ENCODE measurements at places on chromosomes 12 and 14.
A peak's percentile ranks its signal among the peaks of the same experiment; 100 is the strongest.

GRCh38 chr12:66190519-66191370 lies 1.7 kb downstream of the IRAK3 start:
- no peak for DNase-seq

DNA sequence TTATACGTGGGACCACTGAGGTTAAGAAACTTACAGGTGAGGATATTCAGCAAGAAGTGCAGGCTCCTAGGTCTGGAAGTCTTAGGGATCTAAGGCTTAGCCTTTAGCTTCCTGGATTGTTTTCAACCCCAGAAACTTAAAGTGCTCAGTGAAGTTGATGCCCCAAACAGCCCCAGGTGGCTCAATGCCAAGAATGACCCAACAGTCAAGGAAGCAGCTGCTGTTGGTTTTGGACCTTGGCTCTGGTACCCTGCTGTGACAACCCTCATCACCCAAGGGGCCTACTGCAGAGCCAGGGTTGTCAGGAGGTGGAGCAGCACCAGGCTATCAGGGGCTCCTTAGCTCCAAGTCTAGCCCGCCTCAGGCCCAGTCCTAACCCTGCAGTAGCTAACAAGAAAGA lies 36.8 kb downstream of the VDR start:
- no peak for DNase-seq

DNA sequence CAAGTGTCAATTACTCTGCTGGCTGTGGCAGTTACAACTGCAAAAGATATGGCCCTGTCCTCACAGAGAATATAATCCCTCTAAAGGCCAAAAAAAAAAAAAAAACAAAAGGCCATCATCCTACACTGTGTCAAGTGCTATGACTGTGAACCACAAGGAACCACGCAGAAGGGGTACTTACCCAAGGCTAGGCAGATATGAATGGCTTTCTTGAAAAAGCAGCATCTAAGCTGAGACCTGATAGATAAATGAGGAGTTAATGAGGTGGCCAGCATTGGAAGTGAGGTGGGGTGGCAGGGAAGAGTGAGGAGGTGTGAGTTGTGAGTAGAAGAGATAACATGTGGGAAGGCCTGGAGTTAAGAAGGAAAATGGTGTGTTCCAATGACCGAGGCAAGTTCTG lies 16.4 kb upstream of the IL22 start:
- DNase-seq: peak; percentile 72

- no peak for DNase-seq
Observed at GRCh38 chr12:114863911-114864310, 179.9 kb upstream of the TBX3 start.

DNA sequence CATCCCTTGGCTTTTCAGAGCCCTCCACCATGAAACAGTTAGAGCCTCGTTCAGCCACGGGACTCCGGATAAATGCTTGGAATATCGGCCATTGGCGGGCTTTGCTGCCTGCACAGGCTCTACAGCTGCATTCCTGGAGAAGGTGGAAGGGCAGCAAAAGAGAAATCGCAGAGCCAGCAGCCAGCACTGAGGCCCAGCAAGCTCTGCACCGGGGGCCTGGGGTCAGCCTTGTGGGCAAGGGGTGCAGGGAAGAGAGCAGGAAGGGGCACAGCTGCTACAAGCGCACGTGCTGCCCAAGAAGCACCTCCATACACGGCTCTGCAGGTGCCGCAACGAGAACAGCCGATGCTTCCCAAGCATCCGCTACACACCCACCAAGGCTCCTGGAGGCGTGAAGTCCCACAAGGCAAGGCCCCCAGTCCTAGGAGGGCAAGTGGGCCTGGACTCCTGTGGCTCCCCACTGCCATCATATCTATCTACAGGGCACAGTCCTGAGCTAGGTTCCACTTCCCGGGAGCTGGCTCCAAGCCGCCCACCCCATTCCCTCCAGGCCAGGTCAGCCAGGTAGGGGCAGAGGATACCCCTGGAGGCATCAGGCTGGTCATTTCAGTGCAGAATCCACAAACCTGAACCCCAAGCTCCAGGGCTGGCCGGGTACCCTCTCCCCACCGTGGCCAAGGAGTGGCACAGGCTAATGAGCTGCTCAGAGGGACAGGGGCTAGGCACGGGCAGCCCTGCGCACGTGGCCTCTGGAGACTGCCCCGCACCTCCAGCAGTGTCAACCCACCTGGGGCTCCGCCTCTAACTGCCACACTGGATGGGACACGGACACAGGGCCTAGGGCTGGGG lies 40.2 kb downstream of the CCNK start:
- no peak for DNase-seq

GRCh38 chr14:28656704-28657255 lies 109.8 kb upstream of the FOXG1 start:
- DNase-seq: no peak

- no peak for DNase-seq
Observed at GRCh38 chr12:98618952-98619351, 25.5 kb downstream of the SLC25A3 start.

GRCh38 chr12:4172999-4173398 lies 100.6 kb upstream of the CCND2 start:
- DNase-seq: no peak

GRCh38 chr14:96281486-96281885 lies 25.5 kb downstream of the BDKRB1 start:
- DNase-seq: no peak

GRCh38 chr12:11776316-11776715 lies 126.8 kb downstream of the ETV6 start:
- no peak for DNase-seq

DNA sequence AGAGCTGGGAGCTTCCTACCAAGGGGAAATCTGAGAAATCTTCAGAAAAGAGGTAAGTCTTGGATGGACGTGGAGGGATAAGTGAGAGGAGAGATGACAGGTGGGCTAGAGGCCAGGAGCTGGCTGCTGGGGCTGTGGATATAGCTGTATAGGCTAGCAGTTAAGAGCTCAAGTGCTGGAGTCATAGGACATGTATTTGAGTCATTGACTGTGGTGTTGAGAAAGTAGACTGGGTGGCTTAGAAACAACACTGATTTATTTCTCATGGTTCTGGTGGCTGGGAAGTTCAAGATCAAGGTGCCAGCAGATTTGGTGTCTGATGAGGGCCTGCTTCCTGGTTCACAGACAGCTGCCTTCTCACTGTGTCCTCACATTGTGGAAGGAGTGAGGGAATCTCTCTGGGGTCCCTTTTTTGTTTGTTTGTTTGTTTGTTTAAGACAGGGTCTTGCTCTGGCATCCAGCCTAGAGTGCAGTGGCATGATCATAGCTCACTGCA lies 151.1 kb upstream of the FUT8 start:
- DNase-seq: no peak

DNA sequence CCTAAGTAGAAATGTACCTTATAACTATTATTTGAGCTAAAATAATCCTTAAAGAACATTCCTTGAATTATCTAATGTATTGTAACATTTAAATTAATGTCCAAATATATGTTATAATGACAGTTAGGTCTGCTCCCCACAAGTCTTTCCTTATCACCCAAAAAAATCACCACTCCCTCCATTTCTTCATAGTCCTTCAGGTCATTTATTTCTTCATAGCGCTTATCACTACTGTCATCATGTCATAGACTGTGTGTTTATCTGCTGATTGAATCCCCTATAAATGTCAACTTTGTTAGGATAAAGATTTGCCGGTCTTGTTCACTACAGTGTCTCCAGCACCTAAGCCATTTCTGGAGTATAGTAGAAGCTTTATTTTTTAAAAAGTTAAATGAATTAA lies 12.0 kb downstream of the LUM start:
- no peak for DNase-seq

DNA sequence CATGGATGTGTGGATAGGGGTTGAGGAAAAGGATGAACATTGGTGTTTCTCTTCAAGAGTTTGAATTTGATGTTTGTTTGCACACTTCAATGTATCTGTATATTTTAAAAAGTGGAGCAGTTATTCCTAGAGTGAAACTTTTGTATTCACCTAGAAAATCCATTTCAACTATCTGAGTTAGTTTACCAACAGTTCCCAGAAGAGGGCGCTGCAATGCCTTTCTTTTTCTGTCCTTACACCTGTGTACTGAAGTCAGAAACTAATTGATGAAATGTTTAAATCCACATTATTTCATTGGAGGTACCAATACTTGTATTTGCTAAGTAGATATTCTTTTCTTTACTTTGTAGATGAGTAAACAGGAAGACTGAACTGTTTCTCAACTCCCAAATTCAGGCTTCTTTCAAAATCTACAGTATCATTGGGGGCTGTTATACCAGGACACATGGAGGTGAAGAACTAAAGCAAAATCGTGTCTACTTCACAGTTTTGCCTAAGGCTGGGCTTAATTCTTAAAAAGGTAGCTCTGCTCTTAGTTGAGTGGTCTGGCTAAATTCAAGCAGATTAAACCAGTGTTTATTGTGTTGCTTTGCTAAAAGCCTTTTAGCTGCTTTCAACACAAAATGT lies 26.6 kb upstream of the KLRB1 start:
- DNase-seq: peak; percentile 47

DNA sequence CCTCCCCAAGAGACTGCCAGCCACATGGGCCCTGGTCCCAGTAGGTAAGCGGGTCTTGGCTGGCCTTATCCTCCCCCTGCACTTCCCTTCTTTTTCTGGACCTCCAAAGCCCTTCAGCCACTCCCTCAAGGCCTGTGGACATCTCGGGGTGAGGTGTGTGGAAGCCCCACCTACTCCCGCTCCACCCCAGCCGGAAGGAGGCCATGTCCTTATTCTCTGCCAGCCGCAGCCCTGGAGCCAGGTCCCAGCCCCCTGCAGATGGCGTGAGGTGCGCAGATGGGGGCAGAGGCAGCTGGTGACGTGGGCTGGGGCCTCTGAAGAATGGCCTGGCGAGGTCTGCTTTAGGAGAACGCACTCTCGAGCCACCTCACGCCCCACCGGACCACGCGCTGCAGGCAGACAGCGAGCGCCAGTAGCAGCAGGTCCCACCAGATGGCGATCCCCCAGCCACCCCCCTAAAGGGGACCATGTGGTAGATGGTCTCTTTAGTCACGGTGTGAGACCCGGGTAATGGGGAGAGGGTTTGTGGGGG lies 167.1 kb downstream of the TSPAN9 start:
- no peak for DNase-seq

GRCh38 chr14:67566908-67567307 lies 33.2 kb downstream of the PIGH start:
- peak; percentile 57 for DNase-seq

DNA sequence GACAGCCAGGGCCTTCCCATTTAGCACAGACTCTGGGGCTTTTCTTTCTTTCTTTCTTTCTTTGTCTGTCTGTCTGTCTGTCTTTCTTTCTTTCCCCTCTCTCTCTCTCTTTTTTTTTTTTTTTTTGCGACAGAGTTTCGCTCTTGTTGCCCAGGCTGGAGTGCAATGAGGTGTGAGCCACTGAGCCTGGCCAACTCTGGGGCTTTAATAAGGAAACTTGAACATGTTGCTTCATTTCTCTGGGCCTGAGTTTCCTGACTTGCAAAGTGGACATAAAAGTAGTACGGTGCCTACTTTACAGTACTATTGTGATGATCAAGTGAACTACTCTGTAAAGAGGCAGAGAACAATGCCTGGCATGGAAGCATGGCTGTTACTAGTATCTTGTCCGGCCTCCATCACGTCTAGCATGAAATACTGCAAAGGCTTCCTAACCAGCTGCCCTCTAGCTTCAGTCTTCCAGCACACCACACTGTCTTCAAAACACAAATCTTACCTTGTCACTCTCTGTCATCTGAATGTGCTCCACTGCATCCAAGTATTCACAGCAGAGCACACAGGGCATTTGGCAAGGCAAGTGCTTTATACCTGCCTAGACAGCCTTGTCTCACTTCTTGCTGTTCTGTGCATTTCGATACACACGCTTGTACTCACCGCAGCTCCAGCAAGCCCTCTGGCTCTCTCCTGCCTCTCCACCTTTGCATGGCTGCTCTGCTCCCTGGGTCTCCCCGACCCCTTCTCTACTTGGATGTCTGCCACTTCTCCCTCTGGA lies 96.7 kb downstream of the IRF2BPL start:
- no peak for DNase-seq

DNA sequence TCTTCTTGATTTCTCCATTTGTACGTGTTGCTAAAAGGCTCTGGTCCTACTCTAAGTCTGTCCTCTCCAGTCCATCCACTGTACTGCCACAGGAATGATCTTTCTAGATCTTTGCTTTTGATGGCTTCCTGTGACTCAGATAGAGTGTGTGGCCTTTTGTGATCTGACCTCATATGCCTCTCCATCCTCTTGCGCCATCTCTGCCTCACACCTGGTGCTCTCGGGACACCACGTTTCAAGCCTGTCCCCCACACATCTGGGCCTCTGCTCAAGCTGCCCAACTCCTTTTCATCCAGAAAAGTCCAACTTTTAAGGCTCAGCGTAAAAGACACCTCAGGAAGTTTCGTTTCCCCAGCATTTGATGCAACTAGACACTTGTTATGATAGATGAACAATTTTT lies 39.0 kb downstream of the DCAF4 start:
- DNase-seq: no peak

DNA sequence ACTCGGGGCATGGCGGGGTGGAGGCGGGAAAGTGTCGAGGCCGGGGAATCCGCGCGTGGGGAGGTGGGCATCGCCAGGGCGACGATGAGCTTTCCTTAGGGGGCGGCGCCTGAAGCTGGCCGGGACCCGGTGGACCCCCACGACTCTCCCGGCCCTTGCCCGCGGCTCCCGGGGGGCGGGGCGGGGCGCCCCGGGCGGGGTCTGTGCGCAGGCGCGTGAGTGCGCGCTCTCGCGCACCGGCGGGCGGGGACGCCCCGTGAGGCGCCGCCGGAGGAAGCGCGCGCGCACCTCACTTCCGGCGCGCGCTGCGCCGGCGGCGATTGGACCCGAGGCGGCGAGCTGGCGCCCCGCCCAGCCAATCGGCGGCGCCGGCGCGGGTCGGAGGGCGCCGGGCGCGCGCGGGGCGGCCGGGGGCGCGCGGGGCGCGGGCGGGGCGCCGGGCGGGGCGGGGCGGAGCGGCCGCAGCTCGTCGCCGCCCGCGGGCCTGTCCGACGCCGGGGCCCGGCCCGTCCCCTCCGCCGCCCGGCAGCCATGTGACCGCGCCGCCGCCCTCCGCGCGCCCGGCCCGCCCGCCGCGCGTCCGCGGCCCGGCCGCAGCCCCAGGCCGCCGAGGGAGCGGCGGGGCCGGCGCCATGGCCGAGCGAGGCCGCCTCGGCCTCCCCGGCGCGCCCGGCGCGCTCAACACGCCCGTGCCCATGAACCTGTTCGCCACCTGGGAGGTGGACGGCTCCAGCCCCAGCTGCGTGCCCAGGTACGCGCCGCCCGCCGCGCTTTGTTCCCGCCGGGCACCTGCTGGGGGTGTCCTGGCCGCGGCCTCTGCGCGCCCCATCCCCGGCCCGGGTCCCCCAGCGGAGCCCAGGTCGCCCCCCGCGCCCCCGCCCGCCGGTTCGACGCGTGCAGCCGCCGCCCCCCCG lies at the start of gene PACS2:
TSS of gene PACS2 (plus strand) at position 462 of the 914 bp plus-strand sequence. CDS start at position 633, 171 bp downstream.
- DNase-seq: peak; percentile 88

DNA sequence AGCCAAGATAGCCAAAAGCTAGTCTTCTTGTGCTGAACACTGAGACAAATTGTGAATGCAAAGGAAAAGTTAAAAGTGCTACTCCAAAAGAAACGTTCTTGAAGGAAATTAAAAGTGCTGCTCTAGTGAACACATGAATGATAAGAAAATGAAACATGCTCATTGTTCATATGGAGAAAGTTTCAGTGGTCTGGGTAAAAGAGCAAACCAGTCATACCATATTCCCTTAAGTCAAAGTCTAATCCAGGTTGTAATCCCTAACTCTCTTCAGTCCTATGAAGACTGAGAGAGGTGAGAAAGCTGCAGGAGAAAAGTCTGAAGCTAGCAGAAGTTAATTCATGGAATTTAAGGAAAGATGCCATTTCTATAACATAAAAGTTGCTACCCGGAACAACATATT lies 121.5 kb downstream of the MNAT1 start:
- no peak for DNase-seq

GRCh38 chr12:571795-572531 lies 91.3 kb downstream of the NINJ2 start:
- DNase-seq: no peak

GRCh38 chr12:58291106-58291505 lies 349.7 kb downstream of the ATP23 start:
- DNase-seq: no peak

GRCh38 chr14:104316121-104316722 lies 177.8 kb downstream of the KIF26A start:
- DNase-seq: no peak

All from mesendoderm (in vitro differentiated cells).